Purkinje cell (primary cell): ENCODE measurements at places on chromosomes 1 and 21. TPM values are rescaled to one million over a fixed set of nuclear protein-coding genes. Genes with fewer than 3 reads are reported as not detected.

The ZFP69 gene
- polyA plus RNA-seq, result 1.8 and 1.9 TPM in 2 replicates

The AUNIP gene
- 4.3 TPM in 1 of 2 replicates, not detected in the other for polyA plus RNA-seq

The FCRL1 gene
- not detected in 2 replicates for polyA plus RNA-seq

The LEFTY1 gene
- polyA plus RNA-seq, result not detected in 2 replicates

The PGLYRP4 gene
- not detected in 2 replicates for polyA plus RNA-seq

The GJB4 gene
- polyA plus RNA-seq, result not detected in 2 replicates

The SPRR3 gene
- polyA plus RNA-seq, result not detected in 2 replicates

The DDR2 gene
- polyA plus RNA-seq, result 1.1 TPM in 2 replicates

The TMEM200B gene
- 18.4 and 25.8 TPM in 2 replicates for polyA plus RNA-seq

The FAM167B gene
- not detected in 2 replicates for polyA plus RNA-seq

The ZNF593OS gene
- not detected in 2 replicates for polyA plus RNA-seq

The KMO gene
- 0.65 TPM in 1 of 2 replicates, not detected in the other for polyA plus RNA-seq

The HCN3 gene
- polyA plus RNA-seq, result 1.5 and 4.9 TPM in 2 replicates

The CDC42BPA gene
- polyA plus RNA-seq, result 147 and 201 TPM in 2 replicates

The TSSK3 gene
- polyA plus RNA-seq, result not detected in 2 replicates

The RBM11 gene
- polyA plus RNA-seq, result 47.7 and 110 TPM in 2 replicates

The C8A gene
- not detected in 2 replicates for polyA plus RNA-seq

The TNNI3K gene
- 0.69 and 1.5 TPM in 2 replicates for polyA plus RNA-seq

The ZNF684 gene
- 13.3 and 16.6 TPM in 2 replicates for polyA plus RNA-seq

The DNAJC28 gene
- 16.0 and 21.6 TPM in 2 replicates for polyA plus RNA-seq

The TNFRSF1B gene
- not detected in 2 replicates for polyA plus RNA-seq

The KCNJ9 gene
- 12.2 and 16.6 TPM in 2 replicates for polyA plus RNA-seq

The ETV3L gene
- not detected in 2 replicates for polyA plus RNA-seq

The OR2T34 gene
- polyA plus RNA-seq, result not detected in 2 replicates

The SIM2 gene
- 2.9 and 3.4 TPM in 2 replicates for polyA plus RNA-seq

The STIL gene
- 1.2 TPM in 1 of 2 replicates, not detected in the other for polyA plus RNA-seq

The GPA33 gene
- 0.15 TPM in 1 of 2 replicates, not detected in the other for polyA plus RNA-seq

The COL11A1 gene
- 0.08 and 2.6 TPM in 2 replicates for polyA plus RNA-seq

The CLCA1 gene
- polyA plus RNA-seq, result not detected in 2 replicates

The DIRAS3 gene
- polyA plus RNA-seq, result 0.60 TPM in 1 of 2 replicates, not detected in the other

The PRKAA2 gene
- 12.6 and 16.2 TPM in 2 replicates for polyA plus RNA-seq

The TSPAN2 gene
- polyA plus RNA-seq, result 10.4 and 10.7 TPM in 2 replicates

The OLFM3 gene
- 6.8 and 29.0 TPM in 2 replicates for polyA plus RNA-seq

The KIF17 gene
- 1.6 and 8.3 TPM in 2 replicates for polyA plus RNA-seq

The MAP3K6 gene
- 2.5 TPM in 1 of 2 replicates, not detected in the other for polyA plus RNA-seq

The TMEM39B gene
- 4.3 and 6.4 TPM in 2 replicates for polyA plus RNA-seq

The ZNF648 gene
- 0.07 and 0.17 TPM in 2 replicates for polyA plus RNA-seq

The LDLRAD1 gene
- not detected in 2 replicates for polyA plus RNA-seq

The TTC39A gene
- 2.2 and 6.9 TPM in 2 replicates for polyA plus RNA-seq

The TAGLN2 gene
- 0.36 and 3.3 TPM in 2 replicates for polyA plus RNA-seq

The VANGL1 gene
- 0.30 and 0.52 TPM in 2 replicates for polyA plus RNA-seq

The HRNR gene
- 0.22 TPM in 1 of 2 replicates, not detected in the other for polyA plus RNA-seq

The OPRD1 gene
- polyA plus RNA-seq, result 0.19 TPM in 1 of 2 replicates, not detected in the other

The WNT3A gene
- polyA plus RNA-seq, result not detected in 2 replicates

The ANGPTL3 gene
- 1.1 TPM in 1 of 2 replicates, not detected in the other for polyA plus RNA-seq

The CHRM3 gene
- polyA plus RNA-seq, result 9.5 TPM in 1 of 2 replicates, not detected in the other

The CSF3R gene
- not detected in 2 replicates for polyA plus RNA-seq

The GUCA2B gene
- polyA plus RNA-seq, result not detected in 2 replicates

The CYP4X1 gene
- polyA plus RNA-seq, result 30.0 and 42.0 TPM in 2 replicates

The SPRR2D gene
- not detected in 2 replicates for polyA plus RNA-seq
